ENCODE measurements at places on chromosomes 11 and 22.
A peak's percentile ranks its signal among the peaks of the same experiment; 100 is the strongest.

DNA sequence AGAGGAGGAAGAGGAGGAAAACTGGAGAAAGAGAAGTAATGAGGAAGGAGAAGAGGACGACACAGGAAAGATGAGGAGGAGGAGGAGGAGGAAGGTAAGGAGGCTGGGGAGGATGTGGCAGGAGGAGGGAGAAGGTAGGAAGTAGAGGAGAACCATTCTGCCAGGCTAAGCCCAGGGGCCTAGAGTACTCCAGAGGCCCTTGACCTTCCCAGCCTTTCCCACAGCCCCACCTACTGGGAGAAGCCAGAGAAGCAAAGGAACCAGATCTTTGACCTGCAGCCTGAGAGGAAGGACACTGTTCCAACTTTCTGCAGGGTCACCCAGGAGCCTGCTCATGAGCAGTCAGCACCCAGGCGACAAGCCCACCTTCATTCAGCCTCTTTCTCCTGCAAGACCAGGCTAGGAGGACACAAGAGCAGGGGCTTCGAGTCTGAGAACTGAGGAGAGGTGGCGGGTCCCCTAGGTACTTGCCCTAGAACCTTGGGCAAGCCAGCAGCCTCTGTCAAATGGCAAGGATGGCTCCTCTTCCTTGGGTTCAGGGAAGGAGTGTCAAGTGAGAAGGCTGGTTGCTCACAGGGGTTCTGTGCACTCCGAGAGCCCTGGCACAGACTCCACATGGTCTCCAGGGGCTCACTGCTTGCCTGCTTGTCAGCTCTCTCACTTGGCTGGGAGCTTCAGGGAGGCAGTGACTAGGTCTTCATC is 27.9 kb upstream of the OAF start:
- DNase-seq, result no peak

DNA sequence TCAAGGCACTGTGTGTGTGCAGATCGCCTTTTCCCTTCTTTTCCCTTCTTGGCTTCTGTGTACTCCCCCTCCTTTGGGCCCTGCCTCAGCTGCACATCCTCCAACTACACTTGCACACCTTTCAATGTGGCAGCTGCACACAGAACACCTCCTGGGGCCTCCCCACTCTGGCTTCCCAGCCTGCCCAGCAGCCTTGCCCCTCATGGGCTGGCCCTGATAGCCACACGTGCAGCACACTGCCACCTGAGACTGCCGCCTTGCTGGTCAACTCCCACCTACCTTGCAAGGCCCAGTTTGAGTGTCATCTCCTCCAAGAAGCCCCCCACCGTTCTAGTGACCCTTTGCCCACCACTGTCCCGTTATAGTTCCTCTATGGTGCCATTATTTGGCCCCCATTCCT is 77.3 kb upstream of the ARFGAP3 start:
- DNase-seq, result no peak

DNA sequence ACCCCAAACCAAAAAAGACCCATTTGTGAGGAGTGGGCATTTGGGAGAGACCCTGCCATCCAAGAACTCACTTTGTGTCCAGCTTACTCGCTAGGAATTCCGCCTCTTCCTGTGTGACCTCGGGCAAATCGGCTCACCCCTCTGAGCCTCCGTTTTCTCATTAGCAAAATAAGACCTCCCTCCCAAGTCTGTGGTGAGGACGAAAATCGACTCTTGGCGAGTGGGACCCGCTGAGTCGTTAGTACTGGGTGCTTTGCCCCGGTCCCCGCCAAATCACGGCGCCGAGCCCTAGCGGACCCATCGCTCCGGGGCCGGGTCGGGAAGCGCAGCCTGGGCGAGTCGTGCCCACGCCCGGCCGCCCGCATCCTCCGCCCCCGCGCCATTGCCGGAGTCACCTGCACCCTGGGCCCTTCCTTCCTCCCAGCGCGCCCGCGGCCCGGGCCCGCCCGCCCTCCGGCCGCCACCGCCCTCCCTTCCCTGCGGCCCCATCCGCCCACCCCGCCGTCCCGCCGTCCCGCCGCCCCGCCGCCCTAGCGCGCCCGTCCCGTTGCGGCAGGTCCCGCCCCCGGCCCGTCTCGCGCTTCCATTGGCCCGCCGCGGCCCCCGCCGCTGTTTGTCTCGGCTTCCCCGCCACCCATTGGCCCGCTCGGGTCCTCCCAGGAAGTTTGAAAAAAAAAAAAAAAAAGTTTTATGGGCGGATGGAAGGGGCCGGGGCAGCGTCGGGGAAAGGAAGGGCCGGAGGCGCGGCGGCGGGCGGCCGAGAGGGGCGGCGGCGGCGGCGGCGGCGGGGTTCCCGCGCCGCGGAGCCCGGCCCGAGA is 48.9 kb downstream of the TRIOBP start:
- DNase-seq, result peak; percentile 65

GRCh38 chr11:79182794-79183193 is 258.0 kb downstream of the TENM4 start:
- DNase-seq, result no peak

- peak; percentile 59 for DNase-seq
These were observed 15.2 kb upstream of the SORL1-AS1 start for GRCh38 chr11:121467965-121468364.

DNA sequence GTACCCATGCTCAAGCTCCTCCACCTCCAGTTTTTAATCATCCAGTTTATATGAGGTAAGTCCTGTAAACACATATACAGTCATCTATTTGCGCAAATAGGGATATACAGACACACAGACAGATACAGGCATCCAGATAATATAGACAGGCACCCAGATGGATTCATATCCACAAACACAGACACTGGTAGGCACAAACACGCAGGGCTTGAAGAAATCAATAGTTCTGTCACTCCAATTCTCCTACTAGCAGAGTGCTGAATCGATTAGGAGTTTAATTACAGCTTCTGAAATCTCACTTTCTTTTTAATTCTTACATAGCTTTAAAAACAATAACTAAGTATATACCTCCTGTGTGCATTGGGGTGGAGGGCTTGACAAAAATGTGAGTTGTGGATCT is 56.0 kb downstream of the INSC start:
- DNase-seq, result no peak

- DNase-seq, result no peak
These were observed 26.8 kb upstream of the B3GAT1 start for GRCh38 chr11:134438542-134439537.

DNA sequence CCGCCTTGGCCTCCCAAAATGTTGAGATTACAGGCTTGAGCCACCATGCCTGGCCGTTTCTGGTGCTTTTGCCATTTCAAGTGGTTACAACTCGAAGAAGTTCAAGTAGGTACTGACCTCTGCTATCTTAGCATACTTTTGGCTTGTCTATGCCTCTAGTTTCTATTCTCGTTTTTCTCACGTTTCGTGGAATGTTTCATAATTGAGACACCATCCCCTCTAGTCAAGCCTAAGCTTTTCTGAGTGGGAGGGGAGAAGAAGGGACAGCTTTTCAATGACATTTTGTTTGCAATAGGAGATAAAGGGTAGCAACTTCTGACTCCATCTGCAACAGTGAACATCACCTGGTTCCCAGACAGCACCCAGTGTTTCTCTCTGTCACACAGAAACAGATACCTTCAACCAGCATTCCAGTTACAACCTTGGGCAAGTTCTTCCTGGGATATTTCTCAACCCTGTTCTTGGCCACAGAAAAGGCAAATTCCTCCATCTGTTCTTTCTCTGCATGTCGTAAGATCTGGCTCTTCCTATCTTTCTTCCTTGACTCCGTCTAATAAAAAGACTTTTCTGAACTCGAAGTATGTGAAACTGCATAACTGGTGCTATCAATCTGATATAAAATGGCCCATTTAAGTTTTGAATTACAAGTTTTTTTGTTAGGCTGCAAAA is 25.5 kb downstream of the DDI1 start:
- DNase-seq, result no peak

- no peak for DNase-seq
These were observed 213.5 kb downstream of the NTM start for GRCh38 chr11:131583938-131584337.

GRCh38 chr11:14934641-14935351 is 37.4 kb downstream of the CALCA start:
- no peak for DNase-seq

- no peak for DNase-seq
These were observed 12.1 kb downstream of the CPT1A start for GRCh38 chr11:68829581-68829980.

GRCh38 chr11:17978553-17979287 is 34.1 kb downstream of the SERGEF start:
- DNase-seq, result no peak

GRCh38 chr22:45094825-45095224 is 68.9 kb upstream of the NUP50 start:
- DNase-seq, result no peak

DNA sequence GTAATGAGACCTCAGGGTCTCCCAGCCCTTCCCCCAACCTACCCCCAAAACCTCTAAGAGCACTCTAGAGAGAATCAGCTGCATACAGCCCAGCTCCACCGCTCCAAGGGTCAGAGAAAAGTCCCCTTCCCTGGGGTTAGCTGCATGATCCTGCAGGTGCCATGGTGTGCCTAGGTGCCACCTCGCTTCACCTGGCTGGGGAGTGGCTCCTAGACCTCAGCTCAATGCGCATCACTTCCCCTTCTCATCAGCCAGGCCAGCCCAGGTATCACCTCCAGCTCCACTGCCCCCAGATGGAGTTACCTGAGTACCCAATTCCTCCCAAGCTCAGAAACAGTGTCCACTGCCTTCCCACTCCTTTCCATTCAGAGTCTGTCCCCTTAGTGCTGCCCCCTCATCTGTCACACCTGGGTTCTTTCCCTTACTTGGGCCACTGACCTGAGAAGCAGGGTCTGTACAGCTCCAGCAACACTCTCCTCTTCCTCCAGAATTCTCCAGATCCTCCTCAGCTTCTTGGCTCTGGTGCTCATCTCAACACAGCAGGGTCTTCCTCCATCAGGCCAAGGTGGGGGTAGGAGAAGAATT is 1.3 kb downstream of the STARD10 start:
- no peak for DNase-seq

DNA sequence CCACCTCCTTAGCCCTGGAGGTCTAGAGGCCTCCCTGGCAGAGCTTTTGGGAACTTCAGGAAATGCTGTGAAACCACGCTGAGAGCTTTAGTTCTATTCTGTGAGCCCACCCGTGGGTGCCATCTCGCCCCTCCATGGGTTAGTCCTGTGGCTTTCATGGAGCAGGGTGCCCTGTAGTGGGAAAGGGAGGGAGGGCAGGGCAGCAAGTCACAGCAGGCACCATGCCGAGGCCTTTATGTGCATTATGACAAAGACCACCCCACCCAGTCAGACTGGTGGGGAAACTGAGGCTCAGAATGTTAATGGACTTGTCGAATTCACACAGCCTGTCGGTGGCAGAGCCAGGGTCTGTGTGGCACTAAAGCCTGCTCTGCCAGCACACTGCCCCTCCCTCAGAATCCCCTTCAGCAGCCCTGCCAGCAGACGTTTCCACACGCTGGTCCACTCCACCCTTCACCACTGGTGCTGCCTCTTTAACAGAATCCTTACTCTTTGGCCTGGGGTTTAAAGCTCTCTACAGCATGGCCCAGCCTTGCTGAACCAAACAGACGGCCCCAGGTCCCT is 13.4 kb downstream of the TMPRSS13 start:
- DNase-seq, result no peak

DNA sequence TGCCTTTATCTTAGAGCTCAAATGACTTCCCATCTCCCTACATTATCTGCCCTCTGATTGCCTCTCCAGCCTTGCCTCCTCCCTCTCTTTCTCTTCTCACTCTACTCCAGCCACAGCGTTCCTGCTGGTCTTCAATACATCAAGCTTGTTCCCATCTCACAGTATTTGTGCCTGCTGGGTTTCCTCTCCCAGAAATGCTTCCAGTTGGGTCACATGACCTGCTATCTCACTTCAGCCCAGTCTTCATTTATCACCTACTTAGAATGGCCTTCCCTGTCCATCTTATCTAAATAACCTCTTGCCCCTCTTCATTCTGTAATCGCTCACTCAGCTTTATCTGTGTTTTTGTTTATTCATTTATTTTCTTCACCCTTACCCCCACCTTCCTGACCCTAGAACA is 61.8 kb upstream of the FAR1 start:
- no peak for DNase-seq

GRCh38 chr22:23217171-23218052 is 37.1 kb downstream of the BCR start:
- no peak for DNase-seq

GRCh38 chr22:42473484-42474193 is 41.4 kb upstream of the NFAM1 start:
- no peak for DNase-seq

DNA sequence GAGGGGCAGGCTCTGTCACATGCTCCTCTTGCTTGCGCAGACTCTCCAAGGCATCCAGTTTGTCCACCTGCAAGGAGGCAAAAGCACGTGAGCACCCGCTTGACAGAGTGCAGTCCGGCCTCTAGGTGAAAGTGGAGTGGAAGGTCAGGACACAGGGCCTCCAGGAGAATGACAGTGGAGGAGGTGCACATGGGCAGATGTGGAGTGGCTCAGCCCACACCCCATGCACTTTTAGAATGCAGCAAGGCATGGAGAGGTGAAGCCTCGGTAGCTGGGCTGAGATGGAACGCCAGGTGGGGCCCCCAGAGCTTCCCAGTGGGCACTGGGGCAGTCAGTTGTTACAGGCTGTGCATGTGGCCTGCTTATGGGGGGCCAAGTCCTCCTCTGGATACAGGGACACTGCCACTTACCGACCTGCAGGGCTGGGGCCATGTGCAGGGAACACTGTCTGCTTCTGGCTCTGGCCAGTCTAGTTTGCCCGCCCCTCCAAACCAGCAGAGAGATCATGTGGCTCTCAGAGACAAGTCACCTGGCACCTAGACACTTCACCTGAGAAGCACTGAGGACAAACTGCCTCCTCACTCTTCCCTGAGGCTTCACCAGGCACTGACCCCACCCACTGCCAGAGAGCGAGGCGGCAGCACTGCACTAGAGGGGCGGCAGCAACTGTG is 2.3 kb upstream of the SLC25A1 start:
- DNase-seq, result no peak

DNA sequence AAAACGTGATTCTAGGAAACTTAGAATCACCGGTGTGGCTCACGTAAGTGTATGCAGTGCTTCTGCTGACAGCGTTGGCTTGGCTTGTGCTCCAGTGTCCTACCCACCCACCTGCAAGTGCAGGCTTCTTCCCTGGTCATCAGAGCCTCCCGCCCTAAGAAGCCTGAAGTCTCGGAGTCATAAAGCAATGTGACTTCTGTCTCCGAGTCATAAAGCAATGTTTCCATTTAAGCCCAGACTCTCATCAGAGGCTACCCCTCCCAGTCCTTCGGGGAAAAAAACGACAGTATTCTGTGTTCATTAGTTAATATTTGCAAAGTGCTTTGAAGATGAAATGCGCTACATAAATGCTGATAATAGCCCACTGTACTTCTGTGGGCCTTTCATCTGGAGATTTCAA is 293.8 kb downstream of the OPCML start:
- DNase-seq, result no peak

GRCh38 chr11:33912405-33913361 is 20.8 kb upstream of the LMO2 start:
- no peak for DNase-seq

GRCh38 chr11:2507945-2508749 is 63.3 kb downstream of the KCNQ1 start:
- DNase-seq, result no peak

DNA sequence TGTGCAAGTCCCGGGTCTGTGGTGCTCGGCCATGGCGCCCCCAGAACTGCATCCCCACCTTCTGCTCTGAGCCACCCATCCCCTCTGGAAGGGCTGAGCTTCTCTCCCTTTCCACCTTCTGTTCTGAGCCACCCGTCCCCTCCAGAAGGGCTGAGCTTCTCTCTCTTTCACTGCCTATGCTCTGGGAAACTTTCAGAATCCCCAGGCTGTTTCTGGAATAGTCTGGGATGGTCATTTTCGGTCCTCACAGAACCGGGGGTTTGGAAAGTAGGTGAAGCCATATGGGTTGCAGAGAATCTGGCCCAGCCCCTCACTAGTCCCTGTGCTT is 3.4 kb upstream of the BID start:
- DNase-seq, result no peak

All from stimulated activated CD8-positive, alpha-beta memory T cell treated with anti-CD3 and anti-CD28 coated beads, Interleukin-2, amount 100 ng/mL, for 1 hour (primary cell).